ENCODE measurements at places on chromosomes 2 and 18. TPM values are rescaled to one million over a fixed set of nuclear protein-coding genes. Genes with fewer than 3 reads are reported as not detected.

GRCh38 chr2:3199627-3200345 is 177.8 kb downstream of the EIPR1 start:
- DNase-seq: no peak

GRCh38 chr2:84654414-84654813 is 138.1 kb downstream of the DNAH6 start:
- no peak for DNase-seq

- no peak for DNase-seq
Observed at GRCh38 chr2:186648130-186648529, 45.7 kb upstream of the FAM171B start.

DNA sequence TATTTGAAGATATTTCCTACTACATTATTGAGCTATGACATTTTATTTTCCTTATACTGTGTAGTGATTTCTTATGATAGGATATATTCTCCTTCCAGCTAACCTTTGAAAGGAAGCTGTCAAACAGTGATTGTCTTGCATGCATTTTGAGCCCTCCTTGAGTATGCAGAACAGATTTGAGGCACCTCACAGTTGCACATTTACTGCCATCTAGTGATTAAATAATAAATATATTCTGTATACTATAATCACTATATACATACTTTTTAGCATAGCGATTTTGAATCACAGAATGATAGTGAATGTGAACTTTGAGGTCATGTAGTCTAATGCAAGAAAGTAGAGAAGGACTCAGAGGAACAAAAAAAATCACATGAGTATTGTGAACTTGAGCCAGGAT is 268.4 kb upstream of the CDH19 start:
- peak; percentile 39 for DNase-seq

AQP12A gene
- total RNA-seq: not detected

- DNase-seq: peak; percentile 92
Observed at GRCh38 chr2:36485521-36485920, 112.4 kb downstream of the FEZ2 start.

- no peak for DNase-seq
Observed at GRCh38 chr2:147364597-147364996, 480.2 kb upstream of the ACVR2A start.

DNA sequence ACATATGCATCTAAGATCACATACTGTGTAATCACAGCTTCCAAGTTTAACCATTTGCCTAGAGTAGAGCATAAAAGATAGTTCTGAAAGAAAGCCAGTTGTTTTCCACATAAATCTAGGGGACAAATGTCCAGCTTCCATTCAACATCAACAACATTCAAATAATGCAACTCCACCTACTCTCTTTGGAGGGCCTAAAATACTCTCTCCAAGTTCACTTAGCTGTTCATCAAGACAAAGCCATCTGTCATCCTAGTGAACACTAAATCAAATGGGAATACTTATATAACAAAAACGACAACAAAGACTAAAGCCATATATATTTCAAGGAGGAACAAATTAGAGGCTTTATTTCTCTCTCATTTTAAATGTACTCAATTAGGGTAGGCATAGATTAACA is 221.5 kb upstream of the CDH2 start:
- no peak for DNase-seq

- no peak for DNase-seq
Observed at GRCh38 chr18:3554811-3555427, 104.9 kb downstream of the TGIF1 start.

SALL3 gene
- not detected for total RNA-seq

UPP2 gene
- not detected for total RNA-seq

GRCh38 chr2:148721991-148722777 is 77.6 kb downstream of the EPC2 start:
- DNase-seq: no peak

DNA sequence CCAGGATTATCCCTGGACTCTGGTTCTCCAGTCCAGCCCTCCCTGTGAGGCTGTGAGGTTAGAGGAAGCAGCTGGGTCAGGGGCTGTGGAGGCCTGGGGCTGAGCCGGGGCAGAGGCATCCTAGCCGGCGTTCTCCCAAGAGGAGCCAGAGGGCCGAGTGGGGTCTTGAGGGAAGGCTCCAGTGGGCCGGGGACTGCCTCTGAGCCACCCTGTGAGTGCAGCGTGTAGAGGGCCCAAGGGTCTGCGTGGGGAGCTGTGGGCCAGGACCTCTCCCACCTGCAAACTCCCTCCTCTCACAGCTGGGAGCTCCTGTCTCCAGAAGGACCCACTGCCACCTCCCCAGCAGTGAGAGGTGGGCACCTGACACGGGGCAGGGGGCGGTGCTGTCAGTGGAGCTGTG is 41.0 kb downstream of the GLI2 start:
- DNase-seq: no peak

- peak; percentile 70 for DNase-seq
Observed at GRCh38 chr2:60641811-60642788, 88.6 kb upstream of the BCL11A start.

- DNase-seq: no peak
Observed at GRCh38 chr2:194723446-194723845, 933.6 kb upstream of the SLC39A10 start.

- no peak for DNase-seq
Observed at GRCh38 chr18:78271790-78272189, 707.8 kb upstream of the SALL3 start.

DNA sequence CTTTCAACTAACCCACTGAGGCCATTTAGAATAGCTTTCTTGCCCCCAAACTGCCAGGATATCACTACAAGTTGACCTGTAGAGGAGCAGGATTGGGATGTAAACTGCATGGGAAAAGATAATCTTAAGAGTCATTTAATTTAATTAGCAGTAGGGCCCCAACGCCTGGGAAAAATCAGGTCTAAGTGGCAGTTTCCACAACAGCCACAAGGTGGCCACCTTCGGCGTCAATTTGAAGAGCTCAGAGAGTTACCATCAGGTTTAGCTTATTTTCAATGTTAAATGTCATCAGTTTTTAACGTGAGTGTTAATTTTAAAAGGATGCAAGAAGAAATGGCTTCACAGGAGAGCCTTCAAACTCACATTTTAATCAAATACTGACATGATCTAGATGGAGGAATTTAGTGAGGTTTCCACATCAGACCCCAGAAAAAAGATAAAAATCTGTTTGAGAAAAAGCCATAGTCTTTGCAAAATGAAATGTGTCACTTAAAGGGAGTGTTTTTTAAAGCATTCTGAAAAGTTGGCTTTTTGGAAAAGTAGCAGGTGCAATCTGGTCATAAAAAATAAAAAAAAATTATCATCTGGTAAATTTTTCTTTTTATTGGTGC is 77.3 kb upstream of the UPP2 start:
- peak; percentile 59 for DNase-seq

DNA sequence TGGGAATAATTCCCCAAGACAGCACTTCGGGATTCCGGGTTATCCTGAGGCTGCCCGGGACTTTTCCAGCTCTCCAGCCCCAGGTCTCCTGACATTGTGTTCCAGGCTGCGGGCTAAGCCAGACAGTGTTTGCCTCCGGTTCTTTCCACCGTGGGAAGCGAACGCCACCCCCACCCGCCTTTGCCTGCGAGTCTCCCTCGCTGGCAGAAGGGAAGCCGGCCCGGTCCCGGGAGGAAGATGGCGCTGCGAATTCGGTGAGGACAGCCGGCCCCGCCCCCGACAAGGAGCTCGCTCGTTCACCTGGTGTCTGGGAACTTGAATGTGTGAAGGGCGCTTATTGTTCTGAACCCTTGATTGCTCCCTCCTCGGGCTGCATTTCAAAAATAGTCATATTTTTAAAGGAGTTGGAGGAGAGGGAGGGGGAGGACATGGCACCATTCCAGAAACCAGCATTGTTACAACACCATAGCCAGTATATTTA is 2.9 kb downstream of the LRATD1 start:
- peak; percentile 71 for DNase-seq

ELOA2 gene
- total RNA-seq: not detected

DNA sequence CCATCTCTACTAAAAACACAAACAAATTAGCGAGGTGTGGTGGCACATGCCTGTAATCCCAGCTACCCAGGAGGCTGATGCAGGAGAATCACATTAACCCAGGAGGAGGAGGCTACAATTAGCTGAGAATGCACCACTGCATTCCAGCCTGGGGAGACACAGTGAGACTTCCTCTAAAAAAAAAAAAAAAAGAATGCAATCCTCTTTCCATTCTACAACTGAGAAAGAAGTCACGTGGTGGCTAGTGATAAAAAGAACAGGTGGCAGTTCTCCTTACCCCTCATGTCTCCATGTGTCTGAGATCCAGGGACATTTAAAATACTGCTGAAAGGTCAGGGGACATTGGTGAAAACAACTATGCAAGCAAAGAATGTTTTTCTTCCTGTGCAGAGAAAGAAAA is 24.4 kb upstream of the GPR39 start:
- DNase-seq: no peak

MARCHF4 gene
- 0.22 TPM for total RNA-seq

- no peak for DNase-seq
Observed at GRCh38 chr2:213290501-213290900, 6.2 kb downstream of the SPAG16 start.

- DNase-seq: no peak
Observed at GRCh38 chr2:43708891-43709290, 32.7 kb upstream of the C1GALT1C1L start.

LRRTM1 gene
- total RNA-seq: not detected

FAM124B gene
- total RNA-seq: 13.3 TPM

TANC1 gene
- 64.7 TPM for total RNA-seq

DNA sequence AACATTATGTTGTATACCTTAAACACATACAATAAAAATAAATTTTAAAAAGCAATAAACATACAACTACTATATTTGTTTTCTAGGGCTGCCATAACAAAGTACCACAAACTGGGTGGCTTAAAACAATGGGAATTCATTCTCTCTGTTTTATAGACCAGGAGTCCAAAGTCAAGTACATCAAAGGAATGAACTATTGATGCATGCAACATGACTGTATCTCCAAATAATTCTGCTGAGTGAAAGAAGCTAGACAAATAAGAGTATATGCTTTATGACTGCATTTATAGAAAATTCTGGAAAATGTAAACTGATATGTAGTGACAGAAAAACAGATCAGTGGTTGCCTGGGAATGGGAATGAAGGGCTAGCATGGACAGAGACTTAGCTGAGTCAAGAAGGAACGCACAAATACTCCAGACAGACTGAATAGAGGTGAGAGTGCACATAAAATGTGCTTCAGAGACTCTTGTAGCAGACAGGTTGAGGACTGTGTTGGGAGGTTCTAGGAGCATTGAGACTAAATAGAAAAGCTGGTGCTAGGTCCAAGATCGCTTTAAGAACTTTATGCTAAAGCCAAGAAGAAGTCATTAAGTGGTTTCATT is 11.0 kb upstream of the PLA2R1 start:
- DNase-seq: no peak

PLEK gene
- total RNA-seq: under 0.01 TPM

GRCh38 chr18:74351354-74351753 is 35.7 kb downstream of the C18orf63 start:
- DNase-seq: peak; percentile 71

CRYGD gene
- total RNA-seq: not detected

Data from lung microvascular endothelial cell (primary cell).